Stimulated activated CD8-positive, alpha-beta memory T cell treated with anti-CD3 and anti-CD28 coated beads, Interleukin-4, amount 100 ng/mL, for 48 hours (primary cell): ENCODE measurements at places on chromosomes 6 and 20.
A peak's percentile ranks its signal among the peaks of the same experiment; 100 is the strongest.

- DNase-seq = no peak
Measured at GRCh38 chr20:17987988-17988387, 19.2 kb downstream of the MGME1 start.

DNA sequence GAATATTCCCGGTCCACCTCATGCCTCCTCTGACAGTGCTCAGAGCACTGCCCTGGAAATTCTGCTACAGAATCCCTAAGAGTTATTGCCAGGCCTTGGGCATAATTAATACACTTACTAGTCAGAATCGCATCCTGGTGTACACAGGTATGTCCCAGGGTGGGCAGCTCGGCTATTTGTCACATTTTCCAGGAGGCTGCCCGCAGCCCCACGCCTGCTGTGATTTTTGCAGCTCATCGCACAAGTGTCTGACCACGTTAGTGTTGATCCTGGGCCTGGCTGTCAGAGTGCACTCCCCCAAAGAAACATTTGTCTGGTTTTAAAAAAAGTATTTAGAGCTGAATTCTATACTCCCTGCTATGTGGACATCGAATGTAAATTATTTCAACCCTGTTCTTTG, 105.4 kb downstream of the CD83 start:
- no peak for DNase-seq

- DNase-seq = no peak
Measured at GRCh38 chr20:63409834-63410435, 48.8 kb upstream of the CHRNA4 start.

- DNase-seq = peak; percentile 51
Measured at GRCh38 chr6:121849477-121849876, 414.0 kb downstream of the GJA1 start.

- no peak for DNase-seq
Measured at GRCh38 chr20:48629960-48630315, 197.9 kb downstream of the PREX1 start.

- no peak for DNase-seq
Measured at GRCh38 chr6:19465760-19466159, 371.4 kb upstream of the ID4 start.

GRCh38 chr6:7726416-7727085, 652 bp downstream of the BMP6 start:
- DNase-seq = no peak

DNA sequence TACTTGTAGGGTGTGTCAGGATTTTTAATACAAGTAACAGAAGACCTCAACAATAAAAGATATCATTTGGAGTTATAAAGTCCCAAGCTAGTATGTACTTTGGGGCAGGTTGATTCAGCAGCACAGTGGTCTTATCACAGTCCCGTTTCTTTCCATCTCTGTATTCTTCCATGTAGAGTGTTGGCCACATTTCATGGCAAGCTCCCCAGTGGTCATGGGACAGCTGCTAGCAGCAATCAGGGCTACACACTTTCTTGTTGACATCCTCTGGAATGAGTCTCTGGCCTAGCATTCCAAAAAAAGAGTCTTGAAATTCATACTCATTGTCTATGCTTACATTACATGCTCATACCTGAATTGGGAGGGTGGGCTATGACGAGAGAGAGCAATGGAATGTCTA, 53.2 kb downstream of the SOBP start:
- no peak for DNase-seq

- peak; percentile 62 for DNase-seq
Measured at GRCh38 chr20:45823949-45824835, 2.9 kb downstream of the TNNC2 start.

GRCh38 chr6:71130277-71130676, 158.3 kb upstream of the OGFRL1 start:
- no peak for DNase-seq

- no peak for DNase-seq
Measured at GRCh38 chr6:100512203-100512862, 47.6 kb upstream of the SIM1 start.

- no peak for DNase-seq
Measured at GRCh38 chr20:43446361-43446879, 11.3 kb upstream of the SRSF6 start.

DNA sequence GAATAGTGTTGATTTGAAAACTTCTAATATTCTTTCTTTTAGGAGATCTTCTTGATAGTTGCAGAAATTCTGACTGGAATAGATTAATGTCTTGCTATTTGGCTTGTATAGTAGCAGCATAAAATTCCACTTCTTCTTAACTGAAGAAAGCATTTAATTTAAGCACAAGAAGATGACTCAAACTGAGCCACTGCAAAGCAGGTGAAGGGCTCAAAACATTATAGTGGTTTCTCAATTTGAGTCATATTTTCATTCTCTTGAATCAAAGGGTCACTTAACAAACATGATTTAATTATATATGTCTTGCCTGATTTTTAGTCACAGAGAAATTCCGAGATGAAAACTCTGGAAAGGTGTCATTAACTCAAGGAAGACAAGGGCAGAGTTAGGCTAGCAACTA, 239.3 kb downstream of the ZNF217 start:
- DNase-seq = no peak

DNA sequence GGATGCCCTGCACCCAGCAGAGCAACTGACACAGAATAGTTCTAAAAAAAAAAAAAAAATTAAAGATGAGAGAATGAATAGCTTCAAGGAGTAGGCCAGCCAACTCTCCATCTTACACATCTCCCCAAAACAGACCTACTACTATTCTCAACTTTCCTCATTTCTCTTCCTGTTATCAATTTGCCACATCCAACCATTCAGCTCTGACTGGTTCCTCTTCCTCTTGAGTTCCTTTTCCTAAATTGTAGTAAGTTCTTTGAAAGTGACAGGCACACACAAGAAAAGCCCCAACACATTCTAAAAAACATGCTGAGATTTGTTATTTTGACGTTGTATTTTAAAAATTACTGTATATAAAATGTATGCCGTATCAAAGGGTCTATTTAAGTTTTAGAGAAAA, 117.2 kb downstream of the PDSS2 start:
- no peak for DNase-seq

GRCh38 chr20:21514553-21515251, 838 bp upstream of the NKX2-2 start:
- DNase-seq = no peak

DNA sequence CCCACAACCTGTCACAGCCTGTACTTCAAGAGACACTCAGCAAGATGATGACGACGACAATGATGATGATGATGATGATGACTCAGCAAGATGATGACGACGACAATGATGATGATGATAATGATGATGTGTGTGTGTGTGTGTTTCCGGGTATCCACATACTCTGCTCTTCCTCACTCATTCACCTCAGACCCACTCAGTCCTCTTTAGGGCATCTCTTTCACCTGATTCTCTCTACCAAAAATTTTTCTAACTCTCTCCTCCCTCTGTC, 1.2 kb upstream of the EIF6 start:
- no peak for DNase-seq

- no peak for DNase-seq
Measured at GRCh38 chr6:43584892-43585570, 9.0 kb downstream of the POLH start.

DNA sequence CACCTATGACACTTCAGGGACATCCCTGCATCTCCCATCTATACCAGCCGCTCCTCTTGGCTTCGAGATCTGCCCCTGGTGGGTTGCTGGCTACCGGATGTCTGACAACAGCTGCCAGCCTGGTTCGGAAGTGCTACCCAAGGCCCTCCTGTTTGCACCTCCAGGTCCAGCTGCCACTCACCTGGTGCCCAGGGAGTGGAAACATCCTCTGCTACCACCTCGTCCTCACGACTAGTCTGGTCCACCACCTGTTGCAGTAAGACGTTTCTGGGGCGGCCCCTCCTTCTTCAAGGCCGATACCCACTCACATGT, 8.3 kb upstream of the PCMTD2 start:
- DNase-seq = no peak

GRCh38 chr6:162450358-162450757, 277.2 kb downstream of the PRKN start:
- DNase-seq = no peak

DNA sequence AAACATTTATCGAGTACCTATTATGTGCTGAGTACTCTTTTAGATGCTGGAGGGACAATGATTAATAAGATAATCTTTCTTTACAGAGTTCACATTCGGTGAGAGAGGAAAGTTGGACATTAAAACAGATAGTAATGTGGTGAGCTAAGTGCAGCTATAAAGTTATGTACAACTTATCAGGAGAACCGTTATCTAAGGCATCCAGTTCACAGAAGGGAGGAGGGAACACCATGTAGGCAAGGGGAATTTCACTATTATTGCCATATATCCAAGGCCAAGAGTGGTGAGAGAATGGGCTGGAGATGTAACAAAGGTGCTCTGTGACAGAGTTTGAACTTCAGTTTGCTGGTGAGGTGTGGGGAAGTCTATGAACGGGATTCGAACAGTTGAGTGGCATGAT, 105.8 kb downstream of the CARMIL1 start:
- DNase-seq = no peak

- no peak for DNase-seq
Measured at GRCh38 chr6:142412241-142412640, 110.4 kb downstream of the ADGRG6 start.

DNA sequence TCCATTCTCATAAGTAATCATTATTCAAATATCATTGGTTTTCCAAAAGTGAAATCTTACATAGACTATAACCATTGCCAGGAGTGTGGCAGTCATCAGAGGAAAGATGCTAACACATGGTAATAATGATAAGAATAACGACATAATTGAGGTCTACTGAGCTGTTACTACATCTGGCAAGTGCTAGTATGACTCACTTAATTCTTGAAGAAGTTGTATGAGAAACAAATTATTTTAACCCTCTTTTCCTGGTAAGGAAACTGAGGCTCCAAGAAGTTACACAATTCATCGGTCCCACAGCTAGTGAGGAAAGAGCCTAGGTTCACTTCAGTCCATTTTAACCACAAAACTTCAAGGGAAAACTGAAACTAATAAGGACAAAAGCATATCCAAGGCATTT, 335.6 kb upstream of the BTBD3 start:
- DNase-seq = no peak

GRCh38 chr6:112113431-112113830, 26.0 kb downstream of the FAM229B start:
- DNase-seq = no peak

- DNase-seq = no peak
Measured at GRCh38 chr20:62273416-62273815, 29.4 kb upstream of the ADRM1 start.
